ENCODE measurements at places on chromosomes 2 and 18.

GRCh38 chr18:32310774-32311173 is 120.9 kb downstream of the MEP1B start:
- no peak for DNase-seq

DNA sequence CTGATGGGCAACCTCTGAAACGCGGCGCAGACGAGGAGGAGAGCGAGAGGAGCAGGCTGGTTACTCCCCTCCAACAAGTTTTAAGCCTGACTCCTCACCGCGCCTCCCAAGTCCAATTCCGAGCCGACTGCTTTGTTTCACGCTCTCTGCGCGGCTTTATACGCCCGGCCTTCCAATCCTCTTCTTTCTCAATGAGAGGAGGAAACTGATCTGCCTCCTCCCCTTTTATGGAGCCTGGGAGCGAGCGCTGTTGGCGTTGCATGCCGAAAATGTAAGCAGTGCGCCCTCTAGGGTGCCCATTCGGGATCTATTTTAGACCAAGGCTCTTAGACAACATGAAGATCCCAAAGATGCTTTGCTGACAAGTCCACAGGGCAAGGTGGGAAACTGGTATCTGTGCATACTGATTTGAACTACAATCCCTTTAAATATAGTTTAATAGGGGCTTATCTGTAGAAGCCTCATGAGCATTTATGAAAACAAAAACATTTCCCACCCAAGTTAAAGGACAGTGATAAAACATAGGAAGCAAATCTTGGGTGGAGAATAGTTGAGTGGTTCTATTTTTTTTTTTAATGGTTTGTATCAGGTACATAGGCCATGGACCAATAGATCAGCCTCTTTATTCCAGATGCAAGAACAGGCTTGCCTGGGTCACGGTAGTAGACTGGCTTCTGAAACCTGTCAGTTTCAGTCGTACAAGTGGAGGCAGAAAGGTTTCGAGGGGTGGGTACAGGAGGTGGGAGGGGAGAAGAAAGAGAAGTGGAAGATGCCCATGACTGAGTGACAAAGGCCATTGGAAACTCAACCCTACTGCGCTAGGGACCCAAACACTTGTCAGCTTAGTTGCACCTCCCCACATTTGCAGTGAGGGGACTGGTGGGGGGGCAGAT is at the start of gene RND3:
Gene RND3 (minus strand): TSS at position 131 of the 893 bp plus-strand sequence. CDS start 250 bp downstream, outside the sequence.
- DNase-seq, result no peak

DNA sequence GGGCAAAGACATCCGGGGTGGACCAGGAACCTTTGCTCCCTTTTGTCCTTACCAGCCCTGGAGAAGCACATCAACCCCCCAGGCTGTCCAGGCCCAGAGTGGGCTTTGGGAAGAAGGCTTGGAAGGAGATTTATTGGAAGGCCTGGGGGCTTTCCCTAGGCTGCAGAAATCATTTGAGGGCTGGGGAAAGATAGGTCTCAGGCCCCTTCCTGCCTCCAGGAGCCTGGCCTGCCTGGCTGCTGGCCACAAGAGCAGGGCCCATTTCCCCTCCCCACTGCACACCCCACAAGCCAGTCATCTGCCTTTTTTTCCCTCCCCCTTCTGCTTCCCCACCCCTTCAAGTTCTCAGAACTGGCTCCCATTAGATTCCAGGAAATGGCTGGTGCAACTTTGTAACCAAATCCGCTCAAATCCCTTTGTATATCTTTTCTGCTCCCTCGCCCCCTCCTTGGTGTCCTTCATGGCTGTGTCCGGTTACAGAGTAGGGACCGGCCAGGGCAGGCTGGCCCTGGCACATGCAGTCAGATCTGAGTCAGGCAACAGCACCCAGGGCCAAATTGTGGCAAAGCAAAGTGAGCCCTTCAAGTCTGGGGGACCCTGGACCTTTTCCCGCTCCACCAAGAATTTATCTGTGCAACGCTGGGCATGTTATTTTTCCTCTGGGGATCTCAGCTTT is 20.8 kb upstream of the TNP1 start:
- no peak for DNase-seq

DNA sequence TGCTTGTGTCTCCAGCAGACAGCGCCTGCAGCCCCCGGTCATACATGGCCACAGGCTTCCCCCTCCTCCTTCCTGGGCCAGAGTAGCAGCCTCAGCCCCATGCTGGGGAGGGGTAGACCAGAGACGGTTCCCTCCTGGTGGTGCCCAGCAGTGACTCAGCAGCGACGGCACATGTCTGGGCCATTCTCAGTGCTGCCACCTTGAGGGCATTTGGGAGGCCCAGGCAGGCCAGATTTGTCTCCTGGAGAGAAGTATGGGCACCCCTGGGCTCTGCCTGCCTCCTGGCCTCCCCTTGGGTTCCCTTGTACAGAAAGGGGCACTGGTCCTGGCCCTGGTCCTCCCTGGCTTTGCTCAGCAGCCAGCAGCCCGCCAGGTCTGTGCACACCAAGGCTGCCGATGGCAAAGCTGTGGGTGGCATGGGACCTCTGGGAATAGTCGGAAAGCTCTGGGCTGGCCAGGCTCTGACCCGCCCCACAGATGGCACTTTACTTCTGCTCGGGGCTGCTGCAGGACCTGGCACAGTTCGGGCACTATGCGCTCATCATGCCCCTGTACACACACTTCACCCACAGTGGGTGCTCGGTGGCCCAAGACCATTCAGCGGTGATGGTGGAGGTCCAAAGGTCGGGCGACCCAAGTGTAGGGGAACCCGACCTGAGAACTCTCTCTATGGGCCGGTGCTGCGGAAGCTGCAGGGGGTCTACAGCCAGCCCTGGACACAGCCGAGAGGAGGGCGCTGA is 11.4 kb upstream of the ALPI start:
- DNase-seq, result peak; percentile 17

DNA sequence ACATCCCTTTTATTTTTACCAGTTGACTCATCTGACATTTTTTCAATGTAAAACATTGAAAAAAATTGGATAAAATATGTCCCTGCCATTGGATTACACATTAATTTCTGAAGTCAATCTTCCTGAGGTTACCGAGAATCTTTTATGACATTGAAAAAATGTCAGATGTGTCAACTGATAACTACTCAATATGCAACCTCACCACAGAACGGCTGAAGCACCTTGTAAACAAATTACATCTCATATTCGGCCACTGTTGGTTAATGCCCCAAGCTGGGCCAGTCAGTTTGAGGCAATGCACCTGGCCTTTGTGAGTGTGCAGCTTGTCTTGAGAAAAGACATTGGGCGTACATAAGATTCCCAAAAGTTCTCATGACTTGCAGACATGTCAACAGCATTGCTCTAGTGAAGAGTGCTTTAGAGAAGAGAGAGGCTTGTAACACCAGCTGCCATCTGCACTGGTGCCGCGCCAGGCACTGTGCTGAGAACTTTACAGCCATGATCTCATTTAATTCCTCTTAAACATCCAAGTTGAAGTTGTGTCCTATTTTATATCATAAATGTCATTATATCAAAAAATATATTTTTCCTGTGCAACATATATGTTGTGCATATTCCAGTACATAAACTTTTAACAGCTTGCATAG is 112.7 kb upstream of the SLC35G4 start:
- DNase-seq, result no peak

- no peak for DNase-seq
Observed at GRCh38 chr2:1162768-1163584, 212.3 kb downstream of the SNTG2 start.

Data from stimulated activated CD4-positive, alpha-beta T cell treated with anti-CD3 and anti-CD28 coated beads, Interleukin-1b, Interleukin-23, amount 100 ng/mL, for 1 hour (primary cell).